Activated CD8-positive, alpha-beta memory T cell treated with anti-CD3 and anti-CD28 coated beads, Interleukin-2, amount 10 ng/mL, durations not matched to agents 7 days and 5 days (primary cell): ENCODE measurements at places on chromosomes 12 and 14. TPM values are rescaled to one million over a fixed set of nuclear protein-coding genes. Genes with fewer than 3 reads are reported as not detected.

Gene ZFHX2
- 1.8 TPM for total RNA-seq

Gene HOXC12
- total RNA-seq = not detected

Gene TMEM116
- 22.2 TPM for total RNA-seq

Gene HOXC4
- 1.9 TPM for total RNA-seq

Gene RASSF8
- total RNA-seq = 1.5 TPM

Gene GLS2
- total RNA-seq = 1.1 TPM

Gene CCDC184
- total RNA-seq = 0.32 TPM

Gene FBXO34
- total RNA-seq = 18.6 TPM

Gene PPP1R3E
- total RNA-seq = 22.0 TPM

Gene OR4E2
- total RNA-seq = not detected

Gene KCNC2
- total RNA-seq = not detected

DNA sequence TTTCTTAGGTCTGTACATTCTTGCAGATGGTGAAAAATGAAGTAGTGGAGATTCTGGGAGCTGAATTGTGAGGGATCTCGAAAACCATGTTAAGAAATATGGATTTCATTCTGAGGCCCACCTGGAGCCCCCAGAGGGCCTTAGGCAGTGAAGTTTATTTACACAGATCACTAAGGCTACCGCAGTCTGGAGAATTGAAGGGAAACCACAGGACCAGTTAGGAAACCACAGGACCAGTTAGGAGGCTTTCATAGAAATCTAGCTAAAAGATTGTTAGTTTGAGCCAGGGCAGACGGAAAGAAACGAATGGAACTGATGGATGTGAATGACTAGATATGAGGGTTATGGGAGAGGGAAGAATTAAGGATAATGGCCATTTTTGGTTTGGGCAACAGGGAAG lies 7.2 kb downstream of the CBLN3 start:
- no peak for DNase-seq

- DNase-seq = no peak
Observed at GRCh38 chr14:20002319-20002718, 356 bp downstream of the OR4Q2 start.

DNA sequence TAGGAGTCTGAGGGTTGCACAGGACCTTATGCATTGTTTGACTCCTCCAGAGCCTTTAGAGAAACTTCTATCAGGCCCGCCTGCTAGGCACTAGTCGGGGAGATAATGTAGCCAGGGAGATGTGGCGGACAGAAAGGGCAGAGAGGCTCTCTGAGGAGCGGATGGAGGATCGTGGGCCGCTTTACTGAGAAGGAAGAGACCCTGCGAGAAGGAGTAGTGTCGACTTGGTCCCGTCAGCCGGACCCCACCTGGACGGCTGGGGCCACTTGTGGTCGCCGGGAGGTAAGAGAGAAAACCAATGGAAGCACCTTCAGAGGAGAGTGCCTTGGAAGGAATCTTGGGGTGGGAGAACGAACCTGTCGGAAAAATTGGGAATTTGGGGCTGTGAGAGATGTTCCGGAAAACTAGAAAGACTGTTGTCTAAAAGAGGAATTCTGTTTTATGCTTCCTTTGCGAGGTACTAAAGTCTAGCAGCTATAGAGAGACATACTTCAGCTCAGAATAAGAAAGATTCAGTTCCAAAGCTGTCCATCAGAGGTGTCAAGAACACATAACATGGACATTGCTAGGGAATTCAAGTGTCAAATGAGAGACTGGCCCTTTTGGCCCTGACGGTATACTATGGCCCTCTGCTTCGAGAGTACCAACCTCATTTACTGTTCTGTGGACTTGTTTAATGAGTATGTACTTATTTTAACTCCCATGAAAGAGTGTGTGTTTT lies 660 bp upstream of the MCRS1 start:
- no peak for DNase-seq

GRCh38 chr14:93825235-93825553 lies 36.9 kb upstream of the PRIMA1 start:
- no peak for DNase-seq

- no peak for DNase-seq
Observed at GRCh38 chr12:89346741-89347324, 5.5 kb downstream of the DUSP6 start.

GRCh38 chr14:25041898-25042297 lies 8.0 kb downstream of the STXBP6 start:
- no peak for DNase-seq

DNA sequence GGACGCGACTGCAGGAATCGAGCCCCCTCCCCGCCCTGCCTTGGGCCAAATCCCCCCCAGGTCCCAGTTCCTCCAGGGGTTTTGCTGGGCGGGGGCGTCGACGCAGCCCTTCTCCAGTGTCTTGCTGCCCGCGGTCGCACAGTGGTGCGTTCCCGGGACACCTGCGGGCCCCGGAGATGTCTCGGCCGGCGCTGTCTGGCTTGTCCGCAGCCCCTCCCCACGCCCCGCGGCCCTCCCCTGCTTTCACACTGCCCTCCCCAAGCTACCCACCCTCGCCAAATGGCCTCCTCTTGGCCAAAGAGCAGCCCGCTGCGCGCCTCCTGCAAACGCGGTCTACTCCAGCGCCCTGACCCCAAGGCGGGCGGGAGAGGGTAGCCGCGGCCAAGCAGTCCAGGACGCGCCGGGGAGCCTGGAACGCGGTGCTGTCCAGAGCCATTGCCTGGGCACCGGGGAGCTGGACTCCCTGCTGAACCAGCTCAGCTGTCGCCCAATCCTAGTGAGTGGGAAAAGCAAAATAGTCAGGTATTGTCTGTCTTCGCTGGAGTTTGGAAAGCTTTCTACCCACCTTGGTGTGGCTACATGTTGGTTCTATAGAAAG lies 122.0 kb downstream of the AACS start:
- DNase-seq = no peak

DNA sequence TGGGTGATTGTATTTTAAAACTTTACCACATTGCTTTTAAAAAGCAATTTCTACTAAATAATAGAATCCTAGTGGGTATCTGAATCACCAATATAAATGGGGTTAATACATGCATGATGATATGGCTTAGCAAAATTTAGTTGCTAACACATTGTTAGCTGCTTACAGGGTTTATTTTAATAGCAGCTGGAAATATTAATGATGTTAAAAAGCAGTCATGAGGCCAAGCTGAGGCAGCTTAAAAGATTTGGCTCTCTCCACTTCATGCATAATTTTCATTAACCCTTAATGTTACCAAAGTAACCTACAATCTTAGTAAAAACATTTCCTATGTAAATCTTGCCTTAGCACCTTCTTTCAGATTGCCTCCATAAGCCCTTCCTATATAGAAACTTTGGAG lies 49.2 kb upstream of the CNOT2 start:
- DNase-seq = no peak

DNA sequence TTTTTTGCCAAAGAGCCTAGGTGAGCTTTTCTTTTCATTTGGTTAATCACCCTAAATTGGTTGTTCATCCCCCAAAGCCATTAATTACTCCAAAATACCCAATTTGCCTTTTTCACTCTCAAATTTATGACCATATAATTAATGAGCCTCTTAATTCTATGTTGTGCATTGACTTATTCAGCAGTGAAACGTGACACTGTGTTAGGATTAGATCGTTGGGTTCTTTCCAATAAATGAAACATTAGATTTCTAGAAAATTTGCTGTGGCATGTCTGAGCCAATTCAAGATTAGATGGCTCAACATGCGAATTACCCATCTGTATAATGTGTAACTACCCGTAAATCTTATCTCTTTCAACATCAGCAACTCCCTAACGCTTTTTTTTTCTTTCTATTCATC lies 273.4 kb downstream of the BMP4 start:
- DNase-seq = no peak

- no peak for DNase-seq
Observed at GRCh38 chr14:33062476-33062875, 123.8 kb downstream of the NPAS3 start.

DNA sequence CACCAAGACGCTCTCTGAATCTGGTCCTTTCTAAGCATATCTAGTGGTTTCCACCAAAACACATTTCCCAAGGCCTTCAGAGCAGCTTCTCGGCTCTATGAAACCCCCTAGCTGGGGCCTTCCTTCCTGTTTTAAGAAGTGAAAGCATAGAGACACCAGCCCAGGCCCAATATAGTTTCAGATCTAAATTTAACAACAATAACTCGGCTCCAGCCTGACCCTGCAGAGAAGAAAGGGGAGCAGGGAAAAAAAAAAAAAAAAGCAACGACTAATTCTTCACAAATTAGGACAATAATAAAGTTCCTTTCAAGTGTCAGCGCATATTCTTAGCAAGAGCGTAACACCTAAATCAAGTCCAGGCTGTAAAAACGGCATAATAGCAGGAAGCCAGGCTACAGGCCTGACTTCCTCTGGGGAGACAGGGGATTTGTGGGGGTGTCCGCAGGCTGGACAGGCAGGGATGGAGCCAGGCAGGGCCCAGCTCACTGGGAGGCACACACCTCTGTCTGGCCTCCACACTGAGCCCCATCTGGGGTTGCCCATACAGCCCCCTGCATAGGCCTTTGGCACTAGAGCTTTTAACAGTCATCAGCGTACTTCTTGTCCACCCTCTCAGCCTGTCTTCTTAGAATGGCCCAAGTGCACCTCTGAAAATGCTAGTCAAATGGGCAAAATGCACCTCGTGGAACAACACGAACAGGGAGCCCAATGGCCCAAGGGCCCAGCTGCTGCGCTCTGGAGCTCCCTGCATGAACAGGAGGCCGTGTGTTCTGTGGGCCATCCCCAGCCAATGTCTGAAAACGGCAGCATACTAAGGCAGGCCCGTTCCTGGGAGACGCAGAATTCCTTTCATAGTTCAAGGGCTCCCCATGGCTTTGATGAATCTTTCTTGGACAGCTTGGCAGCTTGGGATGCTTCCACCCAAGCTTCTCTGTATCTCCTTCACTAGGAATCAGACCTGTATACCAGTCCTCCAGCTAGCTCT lies 772.9 kb downstream of the MED13L start:
- no peak for DNase-seq

- no peak for DNase-seq
Observed at GRCh38 chr12:22923768-22924167, 298.8 kb downstream of the ETNK1 start.

GRCh38 chr14:101135796-101136742 lies 232.5 kb upstream of the RTL1 start:
- no peak for DNase-seq

- no peak for DNase-seq
Observed at GRCh38 chr14:75724414-75725204, 63.6 kb downstream of the TTLL5 start.

GRCh38 chr12:110760204-110760609 lies 17.5 kb upstream of the PPP1CC start:
- no peak for DNase-seq

DNA sequence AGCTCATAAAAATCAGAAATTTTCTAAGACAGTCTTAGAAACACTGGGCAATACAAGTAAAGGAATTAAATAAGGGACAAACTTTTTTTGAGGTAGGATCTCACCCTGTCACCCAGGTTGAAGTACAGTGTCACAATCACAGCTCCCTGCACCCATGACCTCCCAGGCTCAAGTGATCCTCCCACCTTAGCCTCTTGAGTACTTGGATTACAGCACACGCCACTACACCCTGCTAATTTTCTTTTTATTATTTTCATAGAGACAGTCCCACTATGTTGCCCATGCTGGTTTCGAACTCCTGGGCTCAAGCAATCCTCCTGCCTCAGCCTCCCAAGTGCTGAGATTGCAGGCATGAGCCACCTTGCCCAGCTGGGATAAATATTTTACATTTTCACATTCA lies 90.3 kb downstream of the USP15 start:
- no peak for DNase-seq

DNA sequence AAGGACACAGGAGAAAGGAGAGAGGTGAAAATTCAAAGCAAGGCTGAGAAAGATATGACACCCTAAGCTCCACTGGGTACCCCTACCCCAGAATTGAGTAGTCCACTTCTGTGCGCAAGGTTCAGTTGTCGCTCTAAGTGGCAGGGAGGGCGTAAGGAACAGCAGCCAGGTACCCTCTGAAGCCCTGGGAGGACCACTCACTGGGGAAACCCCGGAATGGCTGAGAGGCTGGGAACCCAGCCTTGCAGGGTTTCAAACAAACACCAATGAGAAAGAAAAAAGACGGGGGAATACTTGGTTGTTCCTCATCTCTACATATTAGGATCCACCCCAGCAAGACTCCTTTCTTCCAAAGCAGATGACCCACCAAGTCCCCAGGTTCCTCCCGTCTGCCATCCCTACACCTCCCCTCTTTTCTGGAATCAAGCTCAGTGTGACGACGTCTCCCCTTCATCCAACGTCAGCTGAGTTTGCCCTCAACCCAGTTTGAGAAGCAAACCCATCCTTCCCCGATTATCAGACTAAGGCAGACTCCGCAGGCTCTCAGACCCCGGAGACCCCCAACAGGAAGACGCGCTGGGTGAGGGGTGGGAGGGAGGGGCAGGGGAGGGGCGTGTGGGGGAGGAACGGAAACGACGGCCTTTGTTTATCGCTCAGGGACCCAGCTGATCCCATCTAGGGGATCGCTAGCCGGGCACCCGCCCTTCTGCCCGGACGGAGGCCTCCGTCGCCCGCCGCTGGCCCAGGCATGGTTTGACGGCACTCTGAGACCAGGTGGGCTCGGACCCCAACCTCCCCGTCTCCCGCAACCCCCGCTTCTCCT lies 795 bp downstream of the LMBR1L start:
- no peak for DNase-seq

GRCh38 chr12:116784238-116784612 lies 46.1 kb downstream of the RNFT2 start:
- no peak for DNase-seq

GRCh38 chr12:45379261-45379660 lies 163.4 kb downstream of the ANO6 start:
- DNase-seq = no peak

DNA sequence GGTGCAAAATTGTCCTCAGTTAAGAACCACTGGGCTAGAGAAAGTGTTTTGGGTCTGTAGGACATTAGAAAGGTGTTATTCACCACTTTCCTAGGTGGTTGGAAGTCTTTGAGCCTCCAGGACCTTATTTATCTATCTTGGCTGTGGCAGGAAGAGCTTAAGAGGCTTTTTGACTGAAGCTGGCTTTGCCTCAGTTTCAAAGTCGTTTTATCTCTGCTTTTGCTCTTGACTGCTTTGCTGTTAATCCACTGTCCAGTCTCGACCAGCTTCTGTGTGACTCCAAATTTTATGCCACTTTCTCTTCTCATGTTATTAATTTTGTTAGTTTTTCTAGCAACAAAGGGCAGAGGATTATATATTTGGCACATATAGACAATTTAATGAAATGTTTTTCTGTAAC lies 60.3 kb downstream of the PPHLN1 start:
- no peak for DNase-seq

GRCh38 chr12:76144245-76144549 lies 59.7 kb upstream of the NAP1L1 start:
- no peak for DNase-seq

- peak; percentile 77 for DNase-seq
Observed at GRCh38 chr12:45730348-45731189, 1.1 kb downstream of the ARID2 start.

DNA sequence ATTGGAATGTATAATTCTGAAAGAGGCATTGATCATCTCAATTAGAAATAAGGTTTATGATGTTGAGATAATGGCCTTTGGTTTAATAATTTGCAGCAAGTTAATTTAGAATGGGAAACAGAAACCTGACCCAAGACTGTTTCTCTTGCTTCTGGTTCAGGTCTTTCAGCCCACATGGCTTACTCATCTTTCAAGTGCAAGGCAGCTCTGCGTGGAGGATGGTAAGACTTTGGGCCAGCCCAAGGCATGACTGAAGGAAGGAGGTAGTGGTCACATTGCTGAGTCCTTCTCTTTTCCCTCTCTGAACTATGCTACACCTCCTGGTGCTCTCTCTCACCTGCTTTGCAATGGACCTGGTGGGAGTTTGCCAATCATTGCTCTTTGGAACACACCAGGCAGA lies 98.7 kb downstream of the CAND1 start:
- DNase-seq = no peak

GRCh38 chr12:109880938-109881337 lies 597 bp upstream of the GLTP start:
- DNase-seq = no peak

- no peak for DNase-seq
Observed at GRCh38 chr12:68376901-68377300, 44.7 kb upstream of the MDM1 start.
